NCI-H1105 treated with DMSO at 0.1 percent for 48 hours (cell line): ENCODE measurements at places on chromosomes 7 and 10.

GRCh38 chr10:96830511-96831199 is 1.4 kb upstream of the LCOR start:
- DNase-seq = no peak

DNA sequence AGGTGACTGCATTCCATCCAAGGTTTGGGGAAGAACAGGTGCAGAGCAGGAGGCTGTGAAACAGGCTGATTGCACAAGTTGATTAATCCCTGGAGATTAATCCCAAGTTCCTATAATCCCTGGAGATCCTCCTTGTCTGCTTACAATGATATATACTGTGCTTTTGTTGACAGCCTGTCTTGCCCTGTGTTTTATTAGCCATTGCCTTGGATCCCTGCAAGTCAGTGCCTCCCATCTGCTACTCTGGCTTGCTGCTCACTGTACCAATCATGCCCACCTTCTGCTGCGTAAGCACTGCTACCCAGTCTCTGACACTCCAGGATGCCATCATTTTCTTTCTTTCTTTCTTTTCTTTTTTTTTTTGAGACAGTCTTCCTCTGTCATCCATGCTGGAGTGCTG is 65.4 kb downstream of the ANKRD61 start:
- no peak for DNase-seq

DNA sequence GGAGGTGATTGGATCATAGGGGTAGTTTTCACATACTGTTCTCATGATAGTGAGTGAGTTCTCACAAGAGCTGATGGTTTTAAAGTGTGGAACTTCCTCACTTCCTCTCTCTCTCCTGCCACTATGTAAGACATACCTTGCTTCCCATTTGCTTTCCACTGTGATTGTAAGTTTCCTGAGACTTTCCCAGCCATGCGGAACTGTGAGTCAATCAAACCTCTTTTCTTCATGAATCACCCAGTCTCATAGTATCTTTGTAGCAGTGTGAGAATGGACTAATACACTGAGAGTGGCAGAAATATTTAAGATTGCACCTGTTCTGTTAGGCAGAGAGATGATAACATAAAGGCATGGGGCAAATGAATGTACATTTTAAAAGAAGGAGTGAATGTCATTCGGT is 507.8 kb downstream of the SORCS3 start:
- DNase-seq = no peak

- DNase-seq = no peak
These were observed 47.0 kb upstream of the FIGNL1 start for GRCh38 chr7:50497068-50497642.

- no peak for DNase-seq
These were observed 11.1 kb downstream of the PRLHR start for GRCh38 chr10:118584181-118584954.

DNA sequence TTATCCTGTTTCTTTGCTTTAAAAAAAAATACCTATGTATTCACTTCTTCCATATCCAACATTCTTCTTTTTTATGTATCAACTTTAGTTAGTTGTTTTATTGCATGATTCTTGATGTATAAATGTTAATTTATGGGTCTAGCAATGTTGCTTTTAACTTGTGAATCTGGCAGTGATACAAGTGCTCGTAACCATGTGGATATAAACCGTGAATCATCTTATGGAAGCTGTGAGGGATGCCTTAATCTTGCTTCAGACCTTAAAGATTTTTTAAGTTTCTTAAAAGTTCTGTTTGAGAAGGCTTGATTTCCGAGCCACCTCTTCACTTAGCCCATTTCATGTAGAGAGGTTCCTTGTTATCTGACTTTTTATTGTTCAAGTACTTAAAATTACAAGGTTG is 25.9 kb downstream of the HELLS start:
- no peak for DNase-seq

DNA sequence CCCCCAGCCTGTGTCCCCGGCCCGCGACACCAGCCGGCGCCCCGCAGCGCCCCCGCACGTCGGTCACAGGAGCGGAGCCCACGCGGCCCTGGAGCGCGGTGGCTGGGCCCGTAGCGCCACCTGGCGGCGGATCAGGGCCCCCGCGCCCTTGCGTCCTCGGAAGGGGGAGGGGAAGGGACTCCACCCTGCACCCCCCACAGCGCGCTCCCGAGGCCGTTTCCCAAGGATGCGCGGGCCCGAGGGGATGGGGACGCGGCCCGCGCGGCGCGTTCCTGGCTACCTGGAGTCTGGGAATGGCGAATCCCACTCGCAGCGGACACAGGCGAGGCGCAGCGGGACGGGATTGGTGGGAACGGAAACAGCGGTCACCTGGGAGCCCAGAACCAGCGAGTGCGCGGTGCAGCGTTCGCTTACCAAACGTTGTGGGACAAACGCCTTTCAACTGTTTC is 23.8 kb upstream of the MKI67 start:
- no peak for DNase-seq

DNA sequence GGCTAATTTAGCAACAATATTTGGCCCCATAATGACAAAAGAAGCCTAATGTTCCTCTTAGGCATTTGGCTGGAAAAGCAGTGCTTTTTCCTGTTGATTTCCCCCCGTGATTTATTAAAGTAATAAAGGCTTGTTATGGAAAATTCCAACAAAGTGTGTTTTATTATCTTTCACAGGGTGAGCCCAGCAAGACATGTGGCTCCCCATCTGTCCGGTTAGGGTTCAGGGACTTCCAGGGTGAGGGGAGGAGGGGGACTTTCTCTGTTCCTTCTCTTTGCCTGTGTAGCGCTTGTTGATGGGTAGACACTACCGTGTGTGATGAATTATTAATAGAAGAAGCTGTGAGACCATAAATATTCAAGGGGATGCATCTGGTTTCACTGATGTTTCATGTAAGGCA is 39.0 kb downstream of the HTR5A start:
- no peak for DNase-seq

GRCh38 chr7:129646369-129647021 is 35.0 kb downstream of the NRF1 start:
- no peak for DNase-seq

- DNase-seq = no peak
These were observed 7.7 kb downstream of the HDAC9 start for GRCh38 chr7:18503126-18503866.

DNA sequence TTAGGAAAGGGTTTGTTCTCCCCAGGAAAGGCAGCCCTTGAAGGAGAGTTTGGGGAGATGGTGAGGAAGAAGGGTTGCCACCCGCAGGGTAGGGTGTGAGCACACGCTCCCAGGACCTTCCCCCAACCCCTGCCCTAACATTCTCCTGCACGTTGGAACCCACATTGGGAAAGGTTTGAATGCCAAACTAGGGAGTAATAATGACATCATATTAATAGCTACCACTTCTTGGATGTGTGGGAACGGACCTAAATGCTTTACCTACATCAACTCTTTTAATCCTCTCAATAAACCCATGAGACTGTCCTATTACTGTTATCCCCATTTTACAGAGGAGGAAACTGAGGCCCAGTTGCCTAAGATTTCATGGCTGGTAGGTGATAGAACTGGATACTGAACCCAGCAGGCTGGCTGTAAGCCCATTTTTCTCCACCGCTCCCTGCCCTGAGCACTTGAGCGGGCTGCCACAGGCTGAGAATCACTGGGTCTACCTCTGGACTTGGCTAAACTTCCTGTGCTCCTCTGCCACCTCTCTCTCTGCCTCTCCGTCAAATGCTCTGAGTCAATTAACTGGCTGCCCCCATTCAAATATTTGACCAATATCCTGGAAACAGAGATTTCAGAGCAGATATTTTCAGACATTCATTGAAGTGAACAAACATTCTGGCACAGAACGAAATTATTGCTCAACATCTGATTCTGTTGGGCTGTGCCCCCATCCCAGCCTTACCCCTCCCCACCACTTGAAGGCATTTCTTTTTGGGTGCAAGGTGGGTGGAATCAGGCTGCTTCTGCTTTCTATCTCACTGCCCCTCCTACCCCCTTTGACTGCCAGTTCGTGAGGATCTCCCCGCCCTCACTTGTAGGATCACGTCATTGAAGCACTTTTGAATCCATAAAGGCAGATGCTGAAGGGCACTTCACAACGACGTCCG is 129.7 kb downstream of the C10orf105 start:
- no peak for DNase-seq

GRCh38 chr7:121385800-121386179 is 10.3 kb downstream of the FAM3C start:
- peak; percentile 49 for DNase-seq

GRCh38 chr7:157086508-157087187 is 52.1 kb upstream of the UBE3C start:
- no peak for DNase-seq

DNA sequence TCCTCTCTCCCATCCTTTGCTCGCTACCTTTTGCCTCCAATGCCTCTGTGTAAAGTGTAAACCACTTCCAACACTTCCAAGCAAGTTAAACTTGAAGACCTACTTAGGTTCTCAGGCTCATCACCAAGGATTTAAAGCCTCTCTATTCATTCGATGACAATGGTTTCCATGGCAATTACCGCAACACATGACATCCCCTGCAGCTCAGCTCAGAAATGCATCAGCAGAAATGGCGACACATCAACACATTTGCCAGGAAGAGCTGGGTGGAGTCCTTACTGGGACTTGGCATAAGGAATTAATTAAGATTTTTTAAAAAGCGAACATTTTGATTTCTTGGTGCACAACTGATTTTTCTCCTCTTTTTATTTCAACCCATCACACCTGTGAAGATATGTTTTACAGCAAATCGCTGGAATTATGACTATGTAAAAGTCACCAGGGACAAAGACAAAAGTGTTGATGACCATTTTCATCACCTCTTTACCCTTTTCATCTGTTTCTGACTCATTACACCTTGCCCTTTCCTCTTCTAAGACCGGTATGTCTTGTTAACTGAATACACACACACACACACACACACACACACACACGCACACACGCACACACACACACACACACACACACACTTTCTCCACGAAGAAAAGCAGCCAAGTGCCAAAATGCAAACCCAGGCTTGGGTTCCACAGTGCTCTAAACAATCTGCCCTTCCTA is 453.4 kb upstream of the CELF2 start:
- DNase-seq = no peak

DNA sequence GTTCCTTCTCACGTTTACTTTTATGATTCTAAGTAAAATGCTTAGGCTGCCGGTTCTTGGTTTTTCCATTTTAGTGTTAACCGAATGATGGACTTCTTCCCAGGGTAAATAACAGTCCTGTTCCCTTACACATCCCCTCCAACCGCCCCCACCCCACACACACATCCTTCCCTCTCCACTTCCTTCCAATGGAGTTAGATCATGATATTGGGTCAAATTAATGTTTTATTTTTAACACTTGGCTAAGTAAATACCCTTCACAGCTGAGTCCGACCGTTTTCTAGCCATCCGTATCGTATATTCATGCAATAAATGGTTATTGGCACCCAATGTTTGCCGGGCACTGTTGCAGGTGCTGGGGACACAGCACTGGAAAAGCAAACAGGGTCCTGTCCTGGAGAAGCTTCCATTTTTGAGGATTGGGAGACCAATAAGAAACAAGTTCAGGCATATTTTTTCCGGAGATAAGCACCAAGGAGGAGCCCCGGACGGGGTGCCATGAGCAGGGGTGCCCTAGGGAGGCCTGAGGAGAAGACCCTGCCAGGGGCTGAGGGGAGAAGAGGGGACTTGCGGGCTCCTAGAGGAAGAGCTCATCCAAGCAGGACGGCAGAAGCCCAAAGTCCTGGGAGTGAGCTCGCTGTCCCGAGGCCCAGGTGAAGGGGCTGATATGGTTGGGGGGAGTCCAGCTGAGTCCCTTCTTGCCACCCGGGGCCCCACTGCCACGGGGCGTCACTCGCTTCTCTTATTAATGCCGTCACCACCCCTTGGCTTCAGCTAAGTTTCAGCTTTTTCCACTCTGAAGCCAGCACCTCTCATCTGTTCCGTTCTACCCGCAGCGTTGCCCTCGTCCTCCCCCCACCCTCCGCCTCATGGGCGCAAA is 126.0 kb upstream of the RET start:
- no peak for DNase-seq

GRCh38 chr10:14782691-14783363 is 8.1 kb upstream of the FAM107B start:
- no peak for DNase-seq

DNA sequence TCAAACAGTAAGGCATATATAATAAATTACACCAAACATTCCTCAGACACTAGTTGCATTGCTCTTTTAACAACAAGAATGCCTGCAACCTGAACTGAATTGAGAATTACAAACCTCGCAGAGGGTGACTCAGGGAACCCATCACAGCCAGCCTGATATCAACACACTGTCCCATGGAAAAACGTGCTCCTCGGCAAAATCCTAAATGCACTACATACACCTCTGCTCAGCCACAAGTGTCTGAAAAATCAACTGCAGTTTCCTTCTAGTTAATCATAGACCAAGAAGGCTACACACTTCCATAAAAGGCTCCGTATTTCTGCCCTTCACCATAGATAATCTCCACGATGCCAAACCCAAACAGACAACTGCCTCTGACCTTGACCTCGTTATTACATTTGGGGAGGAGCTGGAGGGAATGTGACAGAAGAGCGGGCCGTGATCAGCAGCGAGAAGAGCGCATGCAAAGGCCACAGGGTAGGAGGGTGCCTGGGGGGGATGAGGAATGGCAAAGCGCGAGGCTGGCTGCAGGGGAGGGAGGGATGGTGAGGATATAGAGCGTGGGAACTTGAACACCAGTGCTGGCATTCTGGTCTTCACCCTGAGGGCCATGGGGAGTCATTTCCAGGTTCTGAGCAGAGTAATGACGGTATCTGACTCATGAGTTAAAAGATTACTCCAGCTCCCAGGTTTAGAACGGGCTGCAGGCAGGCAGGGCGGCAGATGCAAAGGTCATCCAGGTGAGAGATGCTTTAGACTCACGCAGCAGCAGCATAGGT is 201.9 kb upstream of the FRMD4A start:
- no peak for DNase-seq

GRCh38 chr10:22344249-22344648 is 1.0 kb upstream of the SPAG6 start:
- DNase-seq = no peak

GRCh38 chr7:351256-351655 is 61.3 kb downstream of the FOXL3 start:
- no peak for DNase-seq

DNA sequence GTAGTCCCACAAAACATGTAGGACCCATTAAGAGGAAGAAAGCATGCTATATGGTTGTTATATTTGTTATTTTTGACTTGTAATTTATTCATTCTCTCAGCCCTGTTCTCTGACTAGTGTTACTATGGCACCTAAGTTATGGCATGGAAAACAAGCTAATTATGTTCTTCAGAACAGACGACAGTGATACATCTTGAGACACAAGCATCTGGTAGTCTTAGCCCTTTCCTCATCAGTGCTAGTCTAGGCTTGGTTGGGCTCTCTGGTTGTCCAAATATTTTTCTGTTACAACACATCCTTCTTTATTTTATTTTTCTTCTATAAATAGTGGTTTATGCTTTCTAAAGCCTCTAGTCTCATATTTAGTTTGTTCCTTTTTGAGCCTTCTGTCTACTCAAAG is 308.3 kb upstream of the KAT6B start:
- peak; percentile 0 for DNase-seq

GRCh38 chr10:3107426-3107961 is 40.1 kb downstream of the PFKP start:
- no peak for DNase-seq
